ENCODE measurements at places on chromosomes 5 and 9. TPM values are rescaled to one million over a fixed set of nuclear protein-coding genes. Genes with fewer than 3 reads are reported as not detected.

NELFB gene
- total RNA-seq: 56.6 TPM

SLC36A3 gene
- total RNA-seq: 0.10 TPM

DNA sequence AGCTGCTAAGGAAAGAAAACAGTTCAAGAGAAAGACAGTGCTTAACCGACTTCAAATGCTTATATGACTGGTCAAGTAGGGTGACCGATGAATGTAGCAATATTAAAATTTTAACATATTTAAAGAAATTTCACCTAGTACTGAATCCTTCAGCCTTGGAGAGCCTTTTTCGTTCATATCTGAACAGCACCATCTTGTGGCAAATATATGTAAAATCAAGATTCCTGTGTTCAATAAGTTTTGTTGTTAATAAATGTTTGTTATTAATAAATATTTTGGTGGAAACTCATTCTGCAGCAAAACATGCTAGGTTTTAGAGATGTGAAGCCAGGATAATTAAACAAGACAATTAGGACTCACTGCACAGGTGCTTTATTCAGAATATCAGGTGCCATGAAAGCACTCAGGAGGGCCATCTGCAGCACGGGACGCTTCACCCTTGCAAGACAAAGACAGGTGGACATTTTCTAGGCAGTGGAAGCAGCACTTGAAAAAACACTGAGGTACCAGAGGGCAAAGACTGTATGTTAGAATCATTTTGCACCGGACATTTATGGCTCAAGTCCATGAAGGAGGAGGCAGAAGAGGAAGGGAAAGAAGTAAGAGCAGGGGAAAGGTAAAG lies 15.6 kb downstream of the TICAM2 start:
- no peak overlapping the region for H3K27ac ChIP-seq
- no peak overlapping the region for H3K4me3 ChIP-seq
- no peaks in the 10 kb centered on the region for H3K27me3 ChIP-seq
- DNase-seq: no peak
- no peaks in the 10 kb centered on the region for H3K4me1 ChIP-seq

DNA sequence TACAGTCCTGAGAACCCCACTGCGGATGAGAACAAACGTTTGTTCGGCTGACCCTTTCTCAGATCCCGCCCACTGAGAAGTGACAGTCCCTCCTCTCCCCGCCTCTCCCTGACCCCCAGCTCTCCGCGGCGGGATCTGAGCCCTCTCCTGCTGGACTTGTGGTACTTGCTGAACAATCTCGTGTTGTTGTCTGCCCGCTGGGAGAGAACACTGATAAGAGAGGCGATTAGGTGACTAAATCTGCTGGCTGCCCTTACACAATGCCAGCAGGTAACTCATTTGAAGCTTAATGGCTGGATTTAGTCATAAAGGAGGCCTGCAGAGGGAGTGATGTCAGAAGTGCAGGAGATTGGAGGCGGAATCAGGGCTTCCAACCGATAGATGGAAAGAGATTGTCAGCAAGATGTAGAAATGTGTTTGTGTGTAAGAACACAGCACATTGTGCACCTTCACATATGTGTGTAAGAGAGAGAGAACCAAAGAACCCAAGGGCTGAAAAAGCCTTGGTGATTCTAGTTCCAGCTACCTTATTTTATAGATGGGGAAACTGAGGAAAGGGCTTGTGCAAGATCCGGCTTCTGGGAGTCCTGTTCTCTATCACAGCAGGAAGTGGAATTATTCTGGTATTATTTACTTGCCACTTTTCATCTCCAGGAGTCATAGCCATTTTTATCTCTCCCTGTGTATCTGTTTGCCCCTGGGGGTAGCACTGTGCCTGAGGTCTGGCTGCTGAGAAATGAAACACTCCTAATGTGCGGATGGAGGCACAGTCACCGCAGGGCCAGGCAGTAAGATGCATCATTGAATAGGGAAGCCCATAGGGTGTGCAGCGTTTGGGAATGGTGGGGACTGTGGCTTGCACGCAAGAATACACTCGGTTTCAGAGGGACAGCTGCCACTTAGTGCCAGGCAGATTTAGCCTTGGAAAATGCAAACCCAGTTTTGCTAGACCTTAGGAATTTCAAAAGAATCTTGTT lies 203.7 kb upstream of the MSX2 start:
- peaks cover 6% of the 10 kb centered on the region for H3K27me3 ChIP-seq
- no peak overlapping the region for H3K27ac ChIP-seq
- H3K4me3 ChIP-seq: no peak overlapping the region

DNA sequence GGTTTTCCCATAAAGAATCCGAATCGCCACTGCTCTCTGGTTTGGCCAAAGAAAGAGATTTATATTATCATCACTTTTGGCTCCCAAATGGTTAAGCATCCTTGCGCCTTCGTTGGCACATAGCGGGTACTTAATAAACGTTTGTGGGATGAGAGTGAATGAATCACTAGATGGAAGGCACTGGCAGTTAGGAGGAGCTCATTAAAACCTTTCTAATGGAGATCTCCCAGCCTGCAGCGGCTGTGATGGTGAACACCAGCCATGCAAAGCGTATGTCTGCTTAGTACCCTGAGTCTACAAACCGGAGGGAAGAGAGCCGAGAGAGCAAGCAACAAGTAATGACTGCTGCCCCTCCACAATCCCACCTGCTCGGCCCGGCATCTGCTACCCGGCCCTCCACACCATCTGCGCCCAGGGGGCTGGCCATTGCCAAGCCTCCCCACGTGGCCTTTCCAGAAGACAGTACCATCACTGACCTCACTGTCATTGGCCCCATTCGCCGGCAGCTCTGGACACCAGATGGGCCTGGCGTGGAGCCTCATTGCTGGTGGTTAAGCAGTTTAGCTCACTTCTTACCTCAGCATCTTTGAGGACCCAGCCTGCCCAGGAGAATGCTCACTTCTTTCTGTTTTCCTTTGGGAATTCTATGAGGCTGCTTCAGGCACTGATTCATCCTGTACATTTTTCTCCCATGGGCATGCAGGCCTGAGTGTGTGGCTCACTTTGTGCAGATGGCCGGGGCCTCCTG lies 39.3 kb upstream of the ANKRD33B start:
- H3K27me3 ChIP-seq: no peaks in the 10 kb centered on the region
- H3K27ac ChIP-seq: no peak overlapping the region
- no peaks in the 10 kb centered on the region for H3K36me3 ChIP-seq

DNA sequence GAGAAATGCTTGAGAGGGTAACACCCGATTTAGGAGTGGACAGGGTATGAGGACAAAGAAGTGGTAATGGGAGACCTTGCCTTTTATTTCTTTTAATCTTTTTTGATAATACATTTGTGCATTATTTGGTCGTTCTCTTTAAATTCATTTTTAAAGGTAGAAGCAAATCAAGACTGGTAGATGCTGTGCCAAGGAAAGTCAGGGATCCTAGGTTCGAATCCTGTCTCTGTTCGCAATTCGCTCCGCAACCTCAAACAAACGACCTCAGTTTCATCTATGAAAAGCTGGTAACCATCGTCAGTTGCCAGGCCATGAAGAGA lies 353 bp upstream of the TMED9 start:
- H3K36me3 ChIP-seq: peaks cover 10% of the 10 kb centered on the region
- H3K27ac ChIP-seq: peak overlapping the region; percentile 45
- peak overlapping the region; percentile 91 for H3K4me3 ChIP-seq
- no peak for DNase-seq
- H3K4me1 ChIP-seq: peaks cover 39% of the 10 kb centered on the region

DNA sequence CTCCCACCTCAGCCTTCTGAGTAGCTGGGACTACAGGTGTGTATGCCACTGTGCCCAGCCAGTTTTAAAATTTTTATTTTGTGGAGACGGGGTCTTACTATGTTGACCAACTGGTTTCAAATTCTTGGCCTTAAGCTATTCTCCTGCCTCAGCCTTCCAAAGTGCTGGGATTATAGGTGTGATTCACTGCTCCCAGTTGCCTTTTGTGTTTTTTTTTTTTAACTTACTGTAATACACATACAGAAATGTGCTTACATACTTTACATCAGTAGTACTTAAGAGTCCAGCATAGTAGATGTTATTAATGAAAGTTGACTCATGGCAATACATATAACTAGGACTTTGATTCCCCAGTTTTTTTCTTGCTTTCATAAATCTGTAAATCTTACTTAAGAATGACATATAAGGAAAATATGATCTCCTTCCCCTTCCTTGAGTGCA lies 4.7 kb downstream of the MAN2A1 start:
- H3K27ac ChIP-seq: peak overlapping the region; percentile 88
- peaks cover 84% of the 10 kb centered on the region for H3K4me1 ChIP-seq
- H3K4me3 ChIP-seq: peak overlapping the region; percentile 82
- H3K36me3 ChIP-seq: peaks cover 4% of the 10 kb centered on the region
- H3K27me3 ChIP-seq: no peaks in the 10 kb centered on the region

Data from activated T-cell treated with anti-CD3 and anti-CD28 coated beads, Interleukin-2, amount 50 U/mL, for 72 hours (primary cell).